ENCODE measurements at places on chromosomes 11 and 22.

GRCh38 chr22:36359470-36359996 lies 28.2 kb downstream of the MYH9 start:
- DNase-seq, result no peak

DNA sequence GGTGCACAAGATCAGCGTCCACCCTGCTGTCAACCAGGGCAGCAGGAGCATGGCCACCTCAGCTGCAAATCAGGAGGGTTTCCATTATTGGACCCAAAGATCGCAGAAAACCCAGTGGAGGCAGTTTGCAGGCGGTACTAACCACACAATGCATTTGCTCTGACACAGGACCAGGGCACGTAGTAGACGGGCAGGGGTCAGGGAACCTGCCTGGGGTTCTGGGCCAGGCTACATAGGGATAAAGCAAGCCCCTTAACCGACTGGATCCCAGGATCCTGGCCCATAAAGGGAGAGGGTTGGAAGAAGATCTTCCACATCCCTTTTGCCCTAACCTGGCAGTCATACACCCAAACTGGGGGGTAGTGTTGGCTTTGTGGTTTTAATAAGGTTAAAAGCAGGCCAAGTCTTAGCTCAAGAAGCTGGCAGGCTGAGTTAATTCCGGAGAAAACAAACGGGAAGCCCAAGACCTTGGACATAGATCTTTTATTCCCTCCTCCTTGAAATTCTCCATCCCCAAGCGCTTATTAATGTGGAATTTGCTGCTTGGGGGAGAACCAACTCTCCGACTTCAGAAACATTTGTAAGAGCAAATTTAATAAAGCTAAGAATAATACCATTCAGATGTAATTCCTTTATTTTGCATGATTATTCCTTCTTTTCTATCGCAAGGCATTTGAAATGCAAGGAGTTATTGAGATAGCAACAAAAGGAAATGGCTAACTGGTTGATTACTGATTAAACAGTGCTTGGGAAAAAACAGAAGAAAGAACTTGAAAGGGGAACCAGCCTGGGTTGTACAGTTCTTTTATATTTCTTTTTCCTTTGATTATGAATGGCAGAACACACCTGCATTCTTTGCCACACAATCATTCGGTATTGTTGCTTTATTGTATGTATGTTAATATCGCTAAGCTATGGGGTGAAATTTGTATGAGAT lies 6.3 kb upstream of the ARHGAP8 start:
- DNase-seq, result no peak

- DNase-seq, result no peak
These were observed 564.5 kb downstream of the DLG2 start for GRCh38 chr11:85062659-85063058.

DNA sequence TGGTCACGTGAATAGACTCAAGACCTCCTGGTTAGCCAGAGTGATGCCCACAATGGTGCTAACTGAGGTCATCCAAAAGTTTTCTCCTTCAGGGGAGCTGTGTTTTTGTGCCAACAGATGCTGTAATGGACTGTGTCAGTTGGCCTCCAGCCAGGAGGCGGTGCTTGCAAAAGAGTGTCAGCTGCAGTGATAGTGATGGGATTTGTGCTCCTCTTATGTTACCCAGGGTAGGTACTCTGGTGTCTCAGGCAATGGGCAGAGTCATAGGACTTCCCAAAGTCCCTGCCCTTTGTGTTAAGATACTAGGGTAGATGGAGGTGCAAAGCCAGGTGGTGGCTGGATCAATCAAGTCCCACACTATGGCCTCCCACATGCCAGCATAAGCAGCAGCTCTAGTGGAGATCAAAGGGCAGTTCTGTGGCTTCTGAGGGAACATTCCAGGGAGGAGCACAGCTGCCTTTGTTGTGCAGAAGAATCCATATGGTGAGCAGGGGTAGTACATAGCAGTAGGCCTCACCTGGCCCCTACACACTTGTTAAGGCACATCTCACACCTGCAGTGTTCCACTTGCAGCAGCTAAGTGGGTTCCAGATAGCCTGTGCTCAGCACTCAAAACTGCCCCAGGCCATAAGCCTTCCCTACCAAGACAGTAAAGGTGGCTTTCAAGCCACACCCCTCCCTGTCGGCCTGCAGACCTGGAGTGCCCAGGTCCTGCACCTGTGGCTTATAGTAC lies 9.4 kb upstream of the FANCF start:
- DNase-seq, result peak; percentile 57

DNA sequence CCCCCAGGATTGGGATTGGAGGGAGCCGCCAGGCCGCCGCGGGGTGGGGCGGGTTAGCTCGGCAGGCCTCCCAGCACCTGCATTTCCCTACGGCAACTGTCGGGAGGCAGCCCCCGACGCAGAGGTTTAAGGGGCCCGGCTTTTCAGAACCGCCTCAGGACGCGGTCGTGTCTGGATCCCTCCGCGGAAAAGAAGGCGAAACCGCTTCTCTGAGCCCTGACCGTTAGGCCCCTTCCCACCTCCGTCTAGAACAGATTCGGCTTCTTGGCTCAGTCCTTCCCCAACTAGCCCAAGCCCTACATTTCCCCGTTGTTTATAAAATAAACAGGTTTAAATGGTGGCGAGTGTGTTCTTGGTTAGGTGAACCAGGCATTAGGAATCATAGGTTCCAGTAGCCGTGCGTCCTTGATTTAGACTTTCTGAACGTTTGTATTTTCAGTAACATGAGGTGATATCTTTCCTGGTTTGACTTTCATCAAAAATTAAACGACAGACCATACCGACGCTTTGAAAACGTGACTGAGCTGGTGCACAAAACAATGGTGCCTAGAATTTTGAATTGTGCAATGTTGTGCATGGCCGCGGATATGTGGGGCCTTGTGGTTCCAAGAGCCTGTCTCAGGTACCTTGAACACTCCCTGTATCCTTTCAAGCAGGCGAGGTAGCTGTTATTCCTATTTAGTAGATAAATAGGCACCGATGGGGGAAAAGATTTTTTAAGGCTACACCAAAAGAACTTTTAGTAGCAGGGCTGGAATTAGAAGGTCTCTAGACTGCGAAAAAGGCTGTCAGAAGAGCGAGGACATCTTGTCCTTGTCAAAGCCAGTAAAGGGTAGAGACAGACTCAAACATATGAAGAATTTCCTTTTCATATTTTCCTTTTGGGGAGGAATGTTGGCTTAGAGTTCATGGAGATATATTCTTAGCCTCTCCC lies 1.2 kb upstream of the HSPA8 start:
- peak; percentile 41 for DNase-seq

GRCh38 chr11:68181719-68182451 lies 31.2 kb downstream of the KMT5B start:
- DNase-seq, result no peak

DNA sequence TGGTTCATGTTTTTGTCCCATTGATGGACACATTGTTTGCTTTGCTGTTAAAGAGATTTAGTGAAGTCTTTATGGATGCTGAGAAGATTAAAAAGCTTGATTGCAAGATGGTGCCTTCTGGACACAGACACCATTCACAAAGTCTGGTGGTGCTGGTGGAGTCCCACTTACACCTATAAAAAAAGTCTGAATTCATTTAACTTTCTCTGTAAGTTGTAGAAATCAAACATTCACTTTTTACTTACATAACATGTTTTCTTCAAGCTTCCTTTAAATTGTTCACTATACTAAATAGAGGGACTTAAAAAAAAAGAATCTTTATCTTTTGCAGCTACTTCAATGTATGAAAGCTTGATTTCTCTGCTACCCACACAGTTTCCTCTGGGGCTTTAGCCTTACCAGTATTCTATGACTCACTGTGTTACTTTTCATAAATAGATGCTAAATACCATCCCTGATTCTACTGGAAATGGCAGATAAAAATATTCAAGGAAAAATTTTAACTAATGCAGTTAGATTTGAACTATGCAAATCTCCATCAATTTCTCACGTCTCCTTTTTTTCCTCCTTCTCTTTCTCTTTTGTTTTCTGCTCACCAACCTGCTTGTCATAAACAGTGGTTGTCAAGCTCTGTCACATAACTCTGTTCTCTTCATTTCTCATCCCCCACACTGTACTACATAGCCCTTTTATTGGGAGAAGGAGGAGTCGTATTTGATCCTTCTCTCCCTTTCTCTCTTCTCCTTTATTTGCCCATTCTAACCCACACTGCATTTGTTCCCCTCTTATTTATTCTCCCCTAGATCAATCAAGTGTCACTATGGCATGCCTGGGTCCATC lies 89.7 kb downstream of the FAM76B start:
- no peak for DNase-seq

DNA sequence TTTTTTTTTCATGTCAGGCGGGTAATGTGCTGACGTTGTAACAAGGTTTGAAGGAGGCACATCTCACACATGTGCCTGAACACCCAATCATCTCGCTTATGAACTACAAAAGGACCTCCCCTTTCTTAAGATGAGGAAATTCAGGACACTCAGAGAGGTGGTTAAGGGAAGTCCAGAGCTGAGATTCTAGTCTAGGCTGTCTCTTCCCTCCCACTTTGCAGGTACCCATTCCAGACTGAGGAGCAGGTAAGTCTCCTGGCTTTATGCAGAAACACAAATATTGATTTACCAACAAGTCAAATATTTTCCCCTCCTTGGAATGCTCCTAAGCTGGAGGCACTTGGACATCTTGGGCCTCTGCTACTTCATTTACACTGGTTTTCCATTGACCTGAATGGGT lies 122.9 kb upstream of the CADM1 start:
- DNase-seq, result no peak

DNA sequence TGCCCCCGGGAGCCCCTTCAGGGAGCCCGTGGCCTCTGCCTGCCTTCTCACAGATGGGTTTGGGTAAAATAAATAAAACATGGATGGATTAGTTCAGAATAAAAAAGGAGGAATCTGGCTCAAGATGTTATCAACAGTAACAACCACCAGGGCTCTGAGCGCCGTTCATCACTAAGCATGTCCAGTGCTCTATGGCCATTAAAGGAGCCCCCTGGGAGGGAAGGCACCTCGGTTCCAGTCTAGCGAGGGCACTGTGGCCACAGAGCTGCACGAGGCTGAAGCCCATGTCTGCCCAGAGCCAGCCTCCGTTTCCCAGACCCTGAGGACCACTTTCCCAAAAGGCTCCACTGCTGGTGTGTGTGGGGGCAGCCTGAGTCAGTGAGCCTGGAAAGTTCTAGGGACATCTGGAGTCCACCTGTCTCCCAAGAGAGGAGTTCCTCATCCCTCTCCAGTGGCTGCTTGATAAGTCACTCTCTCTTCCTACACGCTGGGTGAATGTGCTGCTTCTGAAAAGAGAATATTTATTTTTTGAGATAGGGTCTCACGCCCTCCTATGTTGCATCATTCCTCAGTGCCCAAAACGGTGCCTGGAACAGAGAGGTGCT lies 614.6 kb downstream of the TBC1D22A start:
- no peak for DNase-seq

DNA sequence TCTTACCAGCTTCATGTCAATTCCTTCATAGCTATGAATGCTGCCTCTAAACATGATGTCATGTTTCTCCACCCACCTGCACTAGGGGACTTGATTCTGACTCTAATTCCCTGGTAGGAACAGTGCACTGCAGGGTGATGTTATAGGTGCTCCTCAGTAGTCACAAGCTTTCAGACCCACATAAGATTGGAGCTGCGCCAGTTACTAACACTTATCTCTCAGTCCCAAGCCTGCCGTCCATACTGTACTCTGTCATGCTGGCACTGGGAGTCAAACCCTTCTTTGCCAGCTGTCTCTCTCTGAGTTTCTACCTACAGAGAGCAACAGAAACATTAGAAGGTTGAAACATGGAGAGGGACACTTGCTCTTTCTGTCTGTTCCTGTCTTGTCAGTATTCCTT lies 5.5 kb downstream of the OR56A1 start:
- DNase-seq, result no peak

- DNase-seq, result peak; percentile 84
These were observed 6.5 kb downstream of the KREMEN1 start for GRCh38 chr22:29079218-29079901.

- no peak for DNase-seq
These were observed 2.5 kb downstream of the TSPO start for GRCh38 chr22:43153899-43154298.

GRCh38 chr11:61134801-61135257 lies 26.4 kb downstream of the VPS37C start:
- DNase-seq, result no peak

DNA sequence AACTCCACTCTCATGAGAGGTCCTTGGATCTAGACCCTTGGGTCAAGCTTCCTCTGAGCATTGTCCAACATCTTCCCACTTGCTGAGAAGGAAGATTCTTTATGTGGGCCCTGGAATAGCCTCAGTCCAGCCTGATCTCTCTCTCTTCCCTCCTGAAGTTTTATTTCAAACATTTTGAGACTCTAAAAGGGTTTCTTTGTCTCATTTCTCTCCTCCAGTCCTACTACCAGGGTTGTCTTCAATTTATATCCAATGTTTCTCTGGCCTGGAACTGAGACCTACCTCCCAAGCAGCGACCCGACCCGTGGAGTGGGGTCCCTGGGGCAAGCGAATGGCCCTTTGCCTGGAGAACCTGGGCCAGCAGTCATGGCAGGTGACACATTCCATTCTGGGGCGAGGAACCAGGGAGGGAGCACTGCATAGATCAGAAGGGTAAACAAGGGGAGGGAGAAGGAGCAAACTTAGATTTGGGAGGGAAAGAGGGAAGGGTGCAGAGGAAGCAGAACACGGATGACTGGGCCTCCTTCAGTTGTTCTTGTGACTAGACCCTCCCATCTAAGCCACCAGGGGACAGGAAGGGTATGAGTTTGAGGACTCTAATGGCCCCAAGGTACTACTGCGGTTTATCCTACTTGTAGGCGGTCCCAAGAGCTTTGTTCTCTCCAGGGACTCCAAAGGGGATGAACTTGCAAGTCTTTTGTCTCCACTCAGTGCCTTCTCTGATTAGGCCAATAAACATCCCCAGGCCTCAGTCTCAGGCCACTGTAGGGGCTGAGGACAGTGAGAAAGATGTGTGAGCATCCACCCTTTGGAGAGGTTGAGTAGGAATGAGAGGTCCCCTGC lies 14.2 kb upstream of the PRAME start:
- DNase-seq, result no peak

DNA sequence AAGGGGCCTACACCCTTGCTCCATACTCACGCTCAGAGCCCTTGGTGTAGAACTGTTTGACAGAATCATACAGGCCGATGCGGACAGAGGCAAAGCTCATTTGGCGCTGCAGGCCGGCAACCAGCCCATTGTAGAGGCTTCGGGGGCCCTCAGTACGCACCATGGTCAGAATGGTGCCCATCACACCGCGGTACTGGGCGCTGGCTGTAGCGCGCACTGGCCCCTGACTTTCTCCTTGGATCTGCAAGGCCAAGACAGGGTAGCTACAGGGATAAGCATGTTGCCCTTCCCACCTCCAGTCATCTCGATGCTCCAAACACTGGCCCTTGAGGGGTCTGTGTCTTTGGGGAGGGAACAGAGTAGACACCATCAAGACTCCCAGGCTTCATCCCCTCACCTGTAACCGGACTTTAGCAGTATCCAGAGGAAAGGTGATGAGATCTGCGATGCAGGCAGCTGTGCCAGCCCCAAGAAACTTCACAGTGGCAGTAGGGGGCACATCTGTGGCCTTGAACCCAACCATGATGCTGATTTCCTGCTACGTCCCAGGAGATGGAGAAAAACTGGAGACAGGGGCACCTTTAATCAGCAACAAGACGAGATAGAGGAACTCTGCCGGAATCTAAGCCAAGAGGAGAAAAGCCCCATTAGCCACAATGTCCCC lies 4.7 kb downstream of the UCP2 start:
- no peak for DNase-seq
